Endothelial cell of umbilical vein (primary cell): ENCODE measurements at places on chromosomes 16 and 17. TPM values are rescaled to one million over a fixed set of nuclear protein-coding genes. Genes with fewer than 3 reads are reported as not detected.

DNA sequence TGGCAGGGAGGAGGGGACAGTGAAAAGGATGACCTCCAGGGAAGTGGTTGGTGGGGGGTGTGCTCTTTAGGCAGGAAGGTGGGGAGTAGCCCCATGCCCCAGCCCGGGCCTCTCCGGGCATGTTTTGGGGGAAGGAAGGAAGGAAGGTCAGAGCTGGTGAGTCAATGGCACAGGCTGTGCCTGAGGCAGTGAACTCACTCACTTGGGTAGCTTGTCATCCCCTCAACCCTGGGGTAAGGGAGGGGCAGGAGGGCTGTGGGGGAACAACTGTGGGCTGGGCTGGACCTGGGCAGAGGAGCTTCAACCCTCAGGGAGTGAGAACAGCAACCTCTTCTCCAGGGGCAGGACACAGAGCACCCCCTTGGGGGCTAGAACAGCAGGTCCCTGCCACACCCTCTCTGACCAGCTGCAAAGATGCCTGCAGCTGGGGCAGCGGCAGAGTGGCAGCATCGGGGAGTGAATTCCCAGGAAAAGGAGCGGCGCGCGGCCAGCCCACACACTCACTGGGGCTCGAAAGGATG is 6.3 kb downstream of the CSF3 start:
- DNase-seq = peak; percentile 80

GRCh38 chr17:64406321-64407200 is 15.9 kb upstream of the PECAM1 start:
- peak; percentile 69 for DNase-seq

DNA sequence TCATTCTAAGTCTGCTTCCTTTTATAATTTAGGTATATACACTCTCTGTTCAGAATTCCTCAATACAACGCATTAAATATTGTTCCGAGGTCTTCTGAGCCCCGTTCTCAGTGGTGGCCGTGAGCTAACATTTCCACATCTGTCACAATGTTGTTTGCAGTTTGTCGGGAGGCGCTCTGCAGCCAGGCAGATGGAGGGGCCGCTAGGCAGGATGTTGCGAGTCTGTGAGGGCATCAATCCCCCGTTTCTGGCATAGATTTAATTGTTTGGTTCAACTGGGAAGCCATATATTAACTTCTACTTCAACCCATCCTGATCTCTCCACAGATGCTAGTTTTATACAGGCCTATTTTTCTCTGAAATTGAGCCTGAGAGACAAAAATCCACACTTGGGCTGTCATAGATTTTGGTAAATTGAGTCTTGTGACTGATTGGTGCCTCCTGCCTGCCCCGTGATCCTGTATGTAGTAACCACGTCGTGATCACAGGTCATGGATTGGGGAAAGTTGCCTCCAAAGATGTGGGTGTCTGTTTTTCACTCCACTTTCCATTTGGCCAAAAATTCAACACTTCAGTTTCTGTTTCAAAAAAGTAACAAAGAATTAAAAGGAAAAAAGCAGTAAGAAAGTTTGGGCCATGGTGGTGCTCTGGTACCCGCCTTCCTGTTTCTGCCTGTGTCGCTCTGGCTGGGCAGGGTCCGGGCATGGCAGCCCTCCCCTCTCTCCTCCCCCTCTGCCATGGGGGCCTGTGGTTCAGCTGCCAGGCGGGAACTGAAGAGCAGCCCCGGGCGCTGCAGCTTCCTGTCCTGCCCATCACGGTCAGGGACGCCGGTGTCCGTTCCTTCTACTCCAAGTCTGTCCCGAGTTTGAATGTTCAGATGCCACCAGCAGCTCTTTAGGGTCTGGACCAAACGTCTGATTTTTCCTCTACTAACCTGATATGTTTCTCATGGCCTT is 41.5 kb downstream of the RPTOR start:
- DNase-seq = no peak

- no peak for DNase-seq
Observed at GRCh38 chr16:78307824-78308528, 208.5 kb downstream of the WWOX start.

DNA sequence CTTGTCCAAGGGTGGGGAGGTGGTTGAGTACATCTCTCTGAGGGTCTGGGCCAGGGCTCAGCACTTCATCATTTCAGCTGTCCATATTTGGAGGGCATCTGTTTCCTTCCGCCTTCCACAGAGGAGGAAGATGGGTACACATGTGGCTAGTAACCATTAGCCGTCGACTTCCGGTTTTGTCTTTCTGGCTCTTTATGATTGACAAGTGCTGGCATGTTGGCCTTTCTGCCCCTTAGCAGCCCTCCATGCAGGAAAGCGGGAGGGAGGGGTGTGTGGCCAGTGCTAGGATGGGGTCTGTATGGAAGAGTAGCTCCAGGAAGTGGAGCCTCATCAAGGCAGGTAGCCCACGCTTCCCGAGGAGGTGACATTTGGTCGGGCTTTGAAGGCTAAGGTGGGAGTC is 69.6 kb downstream of the RAI1 start:
- DNase-seq = no peak

DNA sequence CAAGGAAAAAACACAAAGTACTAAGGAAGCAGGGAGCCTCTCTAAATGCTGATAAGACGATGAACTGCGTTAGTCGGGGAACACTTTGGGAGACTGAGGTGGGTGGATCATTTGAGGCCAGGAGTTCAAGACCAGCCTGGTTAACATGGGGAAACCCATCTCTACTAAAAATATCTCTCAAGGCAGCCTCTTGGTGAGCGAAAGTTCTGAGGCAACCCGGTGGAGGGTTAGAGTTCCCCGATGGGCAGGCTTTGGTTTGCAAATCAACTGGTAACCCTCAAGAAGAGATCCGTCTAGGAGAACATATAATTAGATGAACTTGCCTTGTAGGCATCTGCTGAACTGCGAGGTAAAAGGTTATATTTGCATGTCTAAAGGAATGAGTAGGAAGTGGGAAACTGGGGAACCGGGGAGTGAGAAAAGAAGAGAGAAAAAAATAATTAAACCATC is 44.6 kb downstream of the WSB1 start:
- DNase-seq = no peak

DNA sequence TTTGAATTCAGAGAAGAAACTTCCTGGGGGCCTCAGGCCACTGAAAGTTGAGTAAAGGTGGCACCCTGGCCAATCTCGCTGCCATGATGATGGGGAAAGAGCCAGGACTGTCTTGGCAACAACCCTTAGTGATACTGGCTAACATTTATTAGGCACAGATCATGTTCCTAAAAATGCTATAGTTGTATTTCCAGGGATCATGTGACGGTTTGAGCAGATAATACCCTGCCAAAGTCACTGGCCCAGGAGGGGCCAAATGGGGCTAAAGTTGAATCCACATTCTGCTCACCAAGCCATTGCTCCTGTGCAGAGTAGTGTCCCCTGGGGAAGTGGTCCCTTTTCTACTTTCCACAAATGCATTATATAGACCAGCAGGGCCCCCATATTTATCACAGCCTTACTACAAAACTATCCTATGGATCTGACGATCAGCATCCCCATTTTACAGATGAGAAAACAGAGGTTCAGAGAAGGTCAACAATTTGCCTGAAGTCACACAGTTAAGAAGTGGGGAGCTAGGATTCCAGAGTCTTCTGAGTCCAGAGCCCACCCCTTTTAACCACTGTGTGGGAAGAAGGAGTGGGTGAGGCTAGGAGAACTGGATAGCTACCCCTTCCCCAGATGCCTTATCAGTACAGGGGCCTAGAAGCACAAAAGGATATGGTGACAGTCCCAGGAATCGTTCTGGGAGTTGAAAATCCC is 300.0 kb upstream of the IRX3 start:
- DNase-seq = no peak

The CDH3 gene
- polyA plus RNA-seq = 0.03 TPM in 1 of 2 replicates, not detected in the other

- DNase-seq = no peak
Observed at GRCh38 chr17:50850640-50851039, 15.3 kb downstream of the WFIKKN2 start.

The WNK4 gene
- 0.48 and 0.84 TPM in 2 replicates for polyA plus RNA-seq

The CAPNS2 gene
- 1.4 TPM in 2 replicates for polyA plus RNA-seq

The ALOX15B gene
- not detected in 2 replicates for polyA plus RNA-seq

DNA sequence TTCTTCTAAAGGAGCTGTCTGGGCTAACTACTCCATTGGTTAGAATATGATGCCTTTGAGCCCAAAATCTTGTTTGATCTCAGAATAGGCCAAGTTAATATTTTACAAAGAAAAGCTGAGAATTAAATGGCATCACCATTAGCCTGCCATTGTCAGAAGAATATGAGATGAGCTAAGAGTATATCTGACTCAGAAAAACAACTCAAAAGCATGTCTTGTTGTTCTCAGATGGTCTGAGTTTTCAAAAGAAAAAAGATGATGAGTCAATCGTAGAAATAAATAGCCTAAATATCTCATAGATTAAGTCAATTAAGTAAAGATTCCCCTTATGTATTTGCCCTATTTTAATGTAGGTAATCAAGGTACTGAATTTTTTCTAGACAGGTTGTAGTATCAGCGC is 197.1 kb upstream of the TBX2 start:
- no peak for DNase-seq

DNA sequence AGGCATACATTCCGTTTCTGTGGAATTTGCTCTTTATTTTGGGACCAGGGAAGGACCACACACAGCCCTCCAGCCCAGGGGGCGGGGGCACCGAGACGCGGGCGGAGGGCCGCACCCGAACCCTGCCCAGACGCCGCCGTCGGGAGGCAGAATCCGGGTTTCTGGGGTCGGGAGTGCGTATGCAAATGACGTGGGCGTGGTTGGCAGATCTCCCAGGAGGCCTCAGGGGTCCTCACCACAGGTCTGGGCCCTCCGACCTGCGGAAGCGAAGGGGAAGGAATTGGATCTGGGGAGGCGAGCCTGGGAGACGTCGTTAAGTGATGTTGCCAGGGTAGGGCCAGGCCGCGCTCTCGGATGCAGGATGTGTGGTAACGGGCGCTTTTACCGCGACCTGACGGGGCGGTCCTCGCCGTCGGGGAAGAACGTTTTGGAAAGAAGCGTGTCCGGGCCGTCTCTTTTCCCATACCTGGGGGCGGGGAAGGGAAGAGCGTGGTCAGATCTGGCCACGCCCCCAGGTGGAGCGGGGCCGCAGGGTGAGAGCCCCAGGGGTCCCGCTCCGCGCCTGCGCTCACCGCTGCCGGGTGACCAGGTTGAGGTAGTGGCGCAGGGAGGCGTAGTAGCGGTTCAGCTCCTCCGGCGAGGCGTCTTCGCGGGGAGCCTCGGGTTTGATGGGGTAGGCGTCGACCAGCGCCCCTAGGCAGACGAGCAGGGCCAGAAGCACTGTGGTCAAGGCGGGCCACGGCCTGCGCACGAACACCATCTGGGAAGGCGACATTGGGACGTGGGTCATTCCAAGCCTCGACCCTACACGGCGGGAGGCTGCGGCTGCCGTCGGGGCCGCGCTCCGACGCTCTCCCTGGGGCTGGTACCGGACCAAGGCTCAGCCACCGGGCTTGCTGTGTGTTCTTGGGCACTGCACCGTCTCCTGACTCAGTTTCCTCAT is 745 bp downstream of the PYY start:
- no peak for DNase-seq

The CTRB2 gene
- not detected in 2 replicates for polyA plus RNA-seq

DNA sequence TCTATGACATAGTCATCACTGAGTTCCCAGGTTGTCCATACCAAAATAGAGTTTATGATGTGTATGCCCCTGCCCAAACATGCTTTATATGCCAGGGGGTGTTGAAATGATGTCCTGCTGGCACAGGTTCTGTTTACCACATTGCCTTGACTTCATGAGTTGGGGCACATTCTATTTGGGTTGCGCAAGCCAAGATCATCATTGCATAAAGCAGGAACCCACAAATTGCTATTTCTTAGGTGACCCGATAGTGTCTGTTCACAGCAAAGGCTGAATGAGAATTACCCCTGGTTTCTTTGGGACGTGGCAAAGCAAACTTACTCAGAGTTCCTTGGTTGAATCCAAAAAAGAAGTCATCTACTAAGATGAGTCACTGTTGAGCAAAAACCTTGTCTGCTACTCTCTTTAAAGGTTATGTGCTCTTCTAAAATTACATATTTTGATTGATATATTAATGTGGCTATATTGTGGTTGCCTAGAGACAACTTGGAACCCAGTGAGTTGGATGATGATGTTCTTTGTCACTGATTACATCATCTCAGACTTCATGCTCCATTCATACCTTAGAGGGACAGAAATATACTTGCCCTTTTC is 912.6 kb upstream of the SOX9 start:
- DNase-seq = no peak

GRCh38 chr16:87048038-87048729 is 269.0 kb downstream of the C16orf95 start:
- DNase-seq = no peak

GRCh38 chr17:19728084-19728495 is 11.7 kb upstream of the SLC47A2 start:
- DNase-seq = peak; percentile 89

- peak; percentile 79 for DNase-seq
Observed at GRCh38 chr16:78122774-78123315, 23.4 kb downstream of the WWOX start.

GRCh38 chr17:28536532-28537218 is 15.7 kb downstream of the UNC119 start:
- no peak for DNase-seq

DNA sequence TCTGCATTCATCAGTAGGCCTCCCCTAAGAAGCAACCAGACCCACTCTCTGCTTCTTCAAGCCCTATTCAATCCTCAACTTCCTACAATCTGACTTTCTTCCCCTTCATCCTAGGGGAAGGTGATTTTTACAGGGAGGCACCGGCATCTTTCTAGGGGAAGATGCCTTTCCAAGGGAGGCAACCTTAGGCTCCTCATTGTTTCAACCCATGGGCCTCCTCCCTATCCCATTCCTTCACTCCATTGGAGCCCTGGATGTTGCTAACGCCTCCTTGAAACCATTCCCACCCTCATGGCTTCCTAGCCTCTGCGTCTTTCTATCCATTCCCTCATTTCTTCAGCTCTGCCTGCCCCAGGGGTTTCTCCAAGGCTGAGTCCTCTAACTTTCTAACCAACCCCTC is 2.7 kb upstream of the CUEDC1 start:
- DNase-seq = no peak

GRCh38 chr16:66939366-66939765 is 4.0 kb downstream of the CES2 start:
- no peak for DNase-seq

The C1QL1 gene
- 0.72 and 0.75 TPM in 2 replicates for polyA plus RNA-seq

- no peak for DNase-seq
Observed at GRCh38 chr16:31664683-31665482, 137.2 kb downstream of the AHSP start.

DNA sequence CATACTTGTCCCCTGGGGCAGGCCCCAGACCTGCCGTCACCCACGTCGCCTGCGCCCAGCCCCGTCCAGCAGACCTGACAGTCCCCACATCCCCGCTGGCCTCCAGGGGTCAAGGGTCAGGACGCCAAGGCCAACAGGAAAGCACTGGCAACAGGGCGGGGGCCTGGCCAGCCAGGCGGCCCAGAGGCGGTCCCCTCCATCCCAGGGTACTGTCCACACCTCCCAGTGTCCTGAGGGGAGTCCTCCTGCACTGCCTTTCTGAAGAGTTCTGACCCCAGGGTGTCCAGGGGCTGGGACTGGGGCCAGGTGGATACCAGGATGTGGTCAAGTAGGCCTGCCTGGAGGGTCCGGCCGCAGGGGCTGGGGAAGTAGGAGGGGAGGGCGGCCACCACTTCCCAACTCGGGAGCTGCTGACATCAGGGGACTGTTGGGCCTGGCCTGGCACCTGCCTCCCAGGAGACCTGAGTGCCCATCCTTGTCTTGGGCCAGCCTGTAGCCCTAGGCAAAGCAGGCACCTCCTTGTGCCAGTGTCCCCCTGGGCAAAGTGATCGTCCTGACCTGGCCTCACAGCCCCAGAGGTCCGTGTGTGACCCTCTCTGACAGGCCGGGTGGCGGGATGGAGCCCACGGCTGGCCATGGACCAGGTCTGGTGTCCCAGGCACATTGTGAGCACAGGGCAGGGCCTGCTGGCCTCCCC is 6.7 kb upstream of the AXIN1 start:
- no peak for DNase-seq

The CDRT15L2 gene
- polyA plus RNA-seq = not detected in 2 replicates

The CRHR1 gene
- polyA plus RNA-seq = not detected in 2 replicates

The GSE1 gene
- polyA plus RNA-seq = 4.2 TPM in 2 replicates

The CA5A gene
- polyA plus RNA-seq = not detected in 2 replicates
